GM03348 (cell line): ENCODE measurements at places on chromosomes 2 and 18.

DNA sequence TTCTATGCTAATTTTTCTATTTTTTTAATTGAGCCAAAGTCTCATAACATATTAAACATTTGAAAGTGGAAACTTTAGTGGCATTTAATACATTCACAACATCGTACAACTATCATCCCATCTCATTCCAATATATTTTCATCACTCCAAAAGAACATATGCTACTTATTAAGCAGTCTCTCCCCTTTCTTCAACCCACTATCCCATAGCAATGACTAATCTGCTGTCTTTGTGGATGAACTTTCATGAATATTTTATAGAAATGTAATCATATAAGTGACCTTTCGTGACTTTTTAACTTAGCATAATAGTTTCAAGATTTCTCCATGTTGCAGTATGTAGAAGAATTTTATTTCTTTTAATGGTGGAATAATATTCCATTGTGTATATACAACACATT is 90.3 kb downstream of the CCDC178 start:
- DNase-seq = no peak

DNA sequence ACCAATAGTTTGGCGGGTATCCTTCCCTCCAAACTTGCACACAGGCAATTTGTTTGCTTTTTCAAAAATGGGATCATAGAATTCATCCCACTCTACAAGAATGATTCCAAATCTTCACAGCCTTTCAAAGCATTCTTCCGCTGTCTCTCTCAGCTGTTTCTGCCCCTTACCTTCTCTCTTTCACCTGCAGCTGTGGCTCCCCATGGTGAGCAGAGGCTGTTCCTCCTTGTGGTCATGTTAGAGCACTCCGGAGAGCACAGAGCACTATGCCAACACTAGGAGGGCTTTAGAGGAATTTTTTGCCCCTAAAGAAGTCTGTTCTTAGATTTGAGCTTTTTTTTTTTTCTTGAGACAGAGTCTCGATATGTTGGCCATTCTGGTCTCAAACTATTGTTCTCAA is 30.4 kb downstream of the MTHFD2 start:
- no peak for DNase-seq

DNA sequence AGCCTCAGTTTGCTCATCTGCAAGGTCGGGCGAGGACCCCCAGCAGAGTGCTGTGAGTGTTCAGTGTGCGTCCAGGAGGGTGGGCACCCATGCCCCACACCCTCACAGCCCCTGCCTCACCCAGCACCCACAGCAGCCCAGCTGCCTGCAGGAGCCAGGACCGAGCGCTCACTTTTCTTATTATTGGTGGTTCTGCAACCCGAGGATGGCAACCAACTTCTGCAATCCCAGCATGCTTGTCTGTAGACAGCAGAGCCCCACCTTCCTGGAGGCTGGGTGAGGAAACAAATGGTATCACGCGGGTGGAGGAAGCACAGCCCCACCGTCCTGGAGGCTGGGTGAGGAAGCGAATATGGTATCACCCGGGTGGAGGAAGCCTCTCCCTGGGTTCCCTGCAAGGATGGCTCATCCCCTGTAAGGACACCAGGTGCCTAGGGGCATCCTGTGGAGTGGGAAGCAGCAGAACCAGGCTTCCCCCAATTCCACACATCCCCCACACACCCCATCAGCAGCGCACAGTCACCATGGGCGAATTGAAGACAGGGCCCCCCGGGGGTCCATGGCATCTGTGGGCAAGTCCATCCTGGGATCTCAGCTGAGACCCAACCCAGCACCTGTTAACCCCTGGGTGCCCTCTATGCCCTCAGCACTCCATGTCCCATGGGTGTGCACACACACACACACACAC is 220.5 kb upstream of the RAB6C start:
- no peak for DNase-seq

DNA sequence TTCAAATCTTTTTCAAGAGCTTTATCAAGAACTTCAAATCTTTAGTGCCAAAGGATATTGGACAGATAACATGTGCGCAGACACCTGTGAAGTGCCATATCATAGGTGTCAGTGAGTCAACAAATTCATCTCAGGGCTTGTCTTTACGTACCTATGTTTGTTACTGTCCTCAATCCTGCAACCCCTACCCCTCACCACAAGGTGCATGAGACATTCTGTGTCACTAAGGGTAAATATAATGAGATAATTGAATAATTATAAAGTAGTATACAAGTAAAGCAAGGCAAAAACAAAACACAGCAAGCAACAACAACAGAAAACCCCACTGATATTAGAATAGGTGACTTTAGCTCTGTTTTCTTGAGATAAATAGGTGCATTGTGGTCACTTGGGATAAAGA is 1495.8 kb upstream of the TMEFF2 start:
- DNase-seq = no peak

DNA sequence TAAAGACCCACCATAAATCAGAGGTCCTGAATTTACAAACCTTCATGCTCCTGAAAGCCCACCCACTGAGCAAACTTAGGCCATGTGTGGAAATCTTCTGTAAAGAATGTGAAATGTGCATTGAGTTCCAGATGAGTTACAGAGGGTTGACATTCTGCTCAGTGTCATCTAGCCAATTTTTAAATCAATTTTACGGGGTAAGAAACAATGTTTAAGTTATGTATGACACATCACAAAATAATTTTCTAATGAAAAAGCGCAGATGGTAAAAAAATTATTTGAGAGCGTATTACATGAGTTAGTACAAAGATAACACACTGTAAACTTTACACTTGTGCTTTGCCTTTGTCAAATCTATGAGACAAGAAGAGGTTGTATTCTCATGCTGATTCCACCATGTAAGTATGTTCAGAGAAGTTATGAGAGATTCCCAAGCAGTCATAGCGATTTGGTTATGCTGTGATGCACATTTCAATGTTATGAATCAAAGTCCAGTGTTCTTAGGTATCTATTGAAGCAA is 446.3 kb downstream of the ADCYAP1 start:
- DNase-seq = no peak

DNA sequence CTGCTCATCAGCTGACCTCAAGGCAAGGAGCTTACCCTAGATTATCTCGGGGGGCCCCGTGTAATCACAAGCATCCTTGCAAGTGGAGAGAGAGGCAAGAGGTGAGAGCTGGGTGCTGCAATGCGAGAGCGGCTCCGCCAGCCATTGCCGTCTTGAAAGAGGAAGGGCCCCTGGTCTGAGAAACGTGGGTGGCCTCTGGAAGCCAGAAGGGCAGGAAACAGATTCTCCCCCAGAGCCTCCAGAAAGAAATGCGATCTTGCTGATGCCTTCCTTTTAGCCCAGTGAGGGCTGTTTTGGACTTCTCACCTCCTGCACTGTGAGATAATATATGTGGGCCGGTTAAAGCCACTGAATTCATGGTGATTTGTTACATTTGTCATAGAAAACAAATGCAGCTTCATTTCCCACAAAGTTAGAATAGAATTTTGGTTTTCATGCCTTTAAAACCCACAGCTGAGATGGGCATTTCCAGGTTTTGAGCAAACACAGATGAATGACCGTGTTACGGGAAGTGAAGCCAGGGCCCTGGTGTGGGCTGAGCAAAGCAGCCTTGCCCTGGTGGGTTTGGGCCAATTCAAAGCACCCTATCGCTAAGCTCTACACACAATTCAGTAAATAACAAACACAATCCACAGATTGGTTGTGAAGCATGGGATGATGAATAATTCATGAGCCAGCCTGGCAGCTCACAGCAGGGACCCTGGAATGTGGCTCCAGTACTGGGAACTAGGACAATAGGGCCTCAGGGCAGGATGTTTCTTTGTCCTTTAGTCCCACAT is 319.9 kb upstream of the HS6ST1 start:
- no peak for DNase-seq

DNA sequence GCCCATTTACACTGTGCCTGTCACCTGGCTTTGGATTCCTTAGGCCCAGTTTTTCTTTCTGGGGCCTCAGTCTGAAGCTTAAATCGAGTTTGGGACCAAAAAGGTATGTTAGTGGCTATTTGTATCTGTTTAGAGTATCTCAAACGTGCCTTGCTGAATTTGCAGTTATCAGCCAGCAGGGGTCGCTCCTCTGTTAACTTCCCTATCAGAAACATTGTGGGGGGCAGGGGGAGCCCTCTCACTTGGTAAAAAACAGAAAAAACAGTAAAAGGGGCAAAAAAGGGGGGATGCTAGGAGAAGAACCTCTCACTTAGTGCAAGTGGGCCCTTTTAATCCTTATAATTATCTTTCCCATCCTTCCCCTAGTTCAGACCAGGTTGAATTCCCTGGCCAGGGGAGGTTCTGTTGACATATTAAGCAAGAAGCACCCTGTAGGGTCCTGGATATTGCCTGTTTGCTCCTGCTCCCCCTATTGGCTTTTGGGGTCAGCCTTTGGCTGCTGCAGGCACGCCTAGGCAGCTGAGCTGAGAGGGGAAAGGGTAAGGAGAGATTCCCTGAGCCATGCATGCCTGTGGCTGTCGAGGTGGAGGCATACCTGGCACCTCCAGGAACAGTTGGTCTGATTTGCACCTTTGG is 8.8 kb upstream of the IFIH1 start:
- peak; percentile 14 for DNase-seq

- no peak for DNase-seq
Observed at GRCh38 chr2:101264360-101264939, 11.8 kb downstream of the CNOT11 start.

DNA sequence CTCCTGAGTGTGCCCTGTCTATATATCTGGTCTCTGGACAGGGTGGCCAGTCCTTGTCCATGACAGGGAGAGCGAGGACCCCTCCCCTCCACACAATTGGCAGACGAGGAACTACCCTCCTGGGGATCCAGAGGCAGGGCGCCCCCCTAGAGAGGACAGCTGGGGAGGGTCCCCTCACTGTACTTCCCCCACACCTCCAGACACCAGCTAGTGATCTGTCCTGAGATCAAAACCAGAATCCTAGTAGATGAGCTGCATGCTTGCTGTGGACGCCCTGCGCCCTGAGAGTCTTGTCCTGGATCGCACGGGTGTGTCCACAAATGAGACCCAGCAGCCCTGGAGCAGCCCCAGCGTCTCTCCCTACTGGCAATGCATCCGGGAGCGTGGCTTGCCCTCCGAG is 83.4 kb upstream of the PXDN start:
- DNase-seq = no peak

DNA sequence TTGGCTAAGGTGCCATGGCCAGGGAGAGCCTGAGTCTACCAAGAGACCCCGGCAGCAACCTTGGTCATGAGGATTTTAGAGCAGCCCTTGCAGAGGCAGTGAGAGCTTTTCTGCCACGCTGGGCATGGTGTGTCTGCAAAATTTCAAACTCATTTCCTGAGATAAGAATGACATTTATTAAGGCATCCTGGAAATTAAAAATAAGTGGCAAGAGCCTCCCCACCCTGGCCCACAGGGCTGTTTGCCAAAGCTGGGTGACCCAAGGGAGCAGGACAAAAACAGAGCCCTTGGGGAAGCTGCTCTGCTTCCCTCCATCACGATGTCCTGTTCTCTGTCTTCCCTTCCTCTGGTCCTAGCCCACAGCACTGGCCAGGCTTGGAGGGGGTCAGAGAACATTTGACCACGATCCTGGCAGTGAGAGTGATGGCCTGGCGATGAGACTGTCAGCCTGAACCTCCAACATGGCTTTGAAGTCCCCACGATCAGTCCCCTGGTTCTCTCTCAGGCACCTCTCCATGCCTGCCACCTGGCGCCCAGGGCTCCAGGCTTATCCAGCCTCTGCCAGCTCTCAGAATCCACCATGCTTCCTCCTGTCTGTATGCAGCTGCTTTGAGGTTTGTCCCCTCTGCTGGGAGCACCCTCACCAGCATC is 68.9 kb upstream of the RMDN2 start:
- no peak for DNase-seq
